ENCODE measurements at places on chromosomes 3 and 15. TPM values are rescaled to one million over a fixed set of nuclear protein-coding genes. Genes with fewer than 3 reads are reported as not detected.

- DNase-seq, result no peak
Observed at GRCh38 chr3:8724108-8724752, 9.4 kb upstream of the CAV3 start.

GRCh38 chr15:41001524-41002214 is 48.4 kb downstream of the CHAC1 start:
- DNase-seq, result no peak

DNA sequence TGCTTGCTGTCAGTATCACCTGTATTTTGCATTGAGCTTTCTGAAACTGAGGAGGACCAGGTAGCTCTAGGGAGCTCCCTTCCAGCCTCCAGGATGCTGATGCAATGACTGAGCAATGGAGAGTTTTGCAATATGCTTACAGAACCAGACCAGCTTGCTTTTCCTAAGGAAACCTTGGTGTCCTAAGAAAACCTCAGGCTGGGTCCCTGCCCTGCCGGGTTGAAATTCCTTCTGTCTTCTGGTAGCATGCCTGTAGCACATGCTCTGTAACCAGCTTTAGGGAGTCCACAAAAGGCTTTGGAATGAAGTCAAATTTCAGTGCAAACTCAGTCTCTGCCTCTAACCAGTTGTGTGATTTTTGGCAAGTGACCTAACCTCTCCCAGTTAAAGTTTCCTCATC is 65.8 kb upstream of the GSK3B start:
- DNase-seq, result peak; percentile 60

GNAT1 gene
- not detected for total RNA-seq

- no peak for DNase-seq
Observed at GRCh38 chr15:74208496-74208895, 5.9 kb upstream of the STRA6 start.

DNA sequence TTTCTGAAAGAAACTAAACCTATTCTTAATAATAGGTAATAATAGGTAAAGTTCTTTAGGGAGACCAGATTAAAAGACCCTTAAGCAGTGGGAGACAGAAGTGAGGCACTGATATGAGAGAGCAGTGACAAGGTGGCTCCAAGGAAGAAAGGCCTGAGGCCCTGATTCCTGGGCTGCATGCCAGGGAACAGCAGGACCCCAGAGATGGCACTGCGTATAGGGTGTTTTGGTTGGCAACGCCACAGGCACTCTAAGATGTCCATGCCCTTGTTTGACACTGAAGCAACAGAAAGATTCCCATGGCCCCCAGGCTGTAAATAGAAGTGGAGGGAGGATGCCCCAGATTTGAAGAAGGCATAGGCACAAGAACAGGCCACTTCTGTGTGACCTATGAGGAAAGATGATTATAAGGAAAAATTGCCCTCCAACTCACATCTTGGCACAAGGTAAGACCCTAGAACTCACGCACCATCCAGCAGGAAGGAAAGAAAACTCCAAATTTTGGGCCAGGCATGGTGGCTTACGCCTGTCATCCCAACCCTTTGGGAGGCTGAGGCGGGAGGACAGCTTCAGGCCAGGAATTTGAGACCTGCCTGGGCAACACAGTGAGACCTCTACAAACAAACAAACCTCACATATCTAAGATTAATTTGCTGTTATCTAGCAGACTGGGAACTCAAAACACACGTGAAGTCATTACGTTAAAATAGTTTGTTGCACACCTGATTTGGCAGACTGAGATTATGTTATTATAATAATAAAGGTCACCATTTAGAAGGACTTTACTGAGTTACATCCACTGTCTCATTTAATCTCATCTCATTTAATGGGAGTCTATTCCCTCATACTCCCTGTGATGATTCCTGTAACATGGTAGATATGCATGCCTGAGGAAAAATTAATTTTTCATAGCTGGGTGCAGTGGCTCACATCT is 10.5 kb upstream of the BLM start:
- DNase-seq, result no peak

GRCh38 chr3:172186607-172187006 is 147.2 kb downstream of the FNDC3B start:
- no peak for DNase-seq

GRCh38 chr15:80906159-80906766 is 83.4 kb downstream of the MESD start:
- DNase-seq, result no peak

DNA sequence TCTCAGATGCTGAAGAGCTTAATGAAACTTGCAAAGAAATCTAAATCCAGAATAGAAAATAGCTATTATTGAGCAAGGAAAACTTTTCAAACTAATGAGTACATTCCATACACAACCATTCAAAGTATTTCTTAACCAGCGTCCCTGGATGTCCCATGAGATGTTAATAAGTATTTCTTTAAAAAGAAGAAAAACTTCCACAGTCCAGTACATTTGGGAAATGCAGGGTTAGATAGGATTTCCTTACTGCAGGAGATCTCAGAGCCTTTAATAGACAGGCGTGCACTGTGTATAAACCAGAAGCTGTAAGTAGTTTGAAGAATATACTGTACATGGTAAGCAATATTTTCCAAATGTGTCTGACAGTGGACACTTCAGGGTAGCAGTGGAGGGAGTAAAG is 29.6 kb upstream of the BHLHE40 start:
- DNase-seq, result no peak

DNA sequence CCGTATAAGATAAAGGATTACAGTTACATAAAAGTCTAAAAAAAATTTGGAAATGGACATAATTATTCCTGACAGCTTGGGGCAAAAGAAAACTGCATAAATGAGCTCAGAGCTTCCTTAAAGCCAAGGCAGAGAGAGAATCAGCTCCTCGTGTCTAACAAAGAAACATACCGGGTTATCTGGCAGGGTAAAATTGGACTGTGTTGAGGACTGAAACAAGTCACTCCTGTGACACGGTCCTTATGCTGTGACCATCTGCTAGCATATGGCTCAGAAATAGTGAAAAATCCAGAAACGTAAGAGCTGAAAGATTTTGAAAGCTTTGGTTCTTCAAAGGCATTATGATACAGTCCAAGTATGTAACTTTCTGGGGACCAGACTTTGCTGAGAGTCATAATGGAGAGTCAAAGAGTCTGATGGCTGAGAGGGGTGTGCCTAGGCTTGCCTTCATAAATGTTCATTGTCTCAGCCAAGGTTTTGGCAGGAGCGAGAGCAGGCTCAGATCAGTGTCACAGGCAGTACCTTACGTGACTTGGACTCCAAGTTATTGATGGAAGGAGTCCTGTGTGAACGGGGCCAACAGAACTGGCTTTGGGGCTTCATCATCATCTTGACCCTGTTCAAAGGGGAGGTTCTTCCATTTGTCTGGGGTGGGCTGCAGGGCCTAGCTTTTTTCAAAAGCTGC is 12.5 kb downstream of the MAP6D1 start:
- DNase-seq, result no peak

ZMYND10 gene
- 0.29 TPM for total RNA-seq

DNA sequence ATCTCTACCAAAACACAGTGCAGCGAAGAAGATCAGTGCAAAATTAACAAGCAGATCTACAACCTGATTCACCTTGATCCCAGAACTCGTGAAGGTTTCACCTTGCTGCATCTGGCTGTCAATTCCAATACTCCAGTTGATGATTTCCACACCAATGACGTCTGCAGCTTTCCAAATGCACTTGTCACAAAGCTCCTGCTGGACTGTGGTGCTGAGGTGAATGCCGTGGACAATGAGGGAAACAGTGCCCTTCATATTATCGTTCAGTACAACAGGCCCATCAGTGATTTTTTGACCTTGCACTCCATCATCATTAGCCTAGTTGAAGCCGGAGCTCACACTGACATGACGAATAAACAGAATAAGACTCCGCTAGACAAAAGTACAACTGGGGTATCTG is 13.2 kb downstream of the FEM1B start:
- no peak for DNase-seq

GRCh38 chr3:380801-381200 is 184.2 kb downstream of the CHL1 start:
- no peak for DNase-seq

ITPR1 gene
- 36.8 TPM for total RNA-seq

CKMT1B gene
- total RNA-seq, result 3.7 TPM

- no peak for DNase-seq
Observed at GRCh38 chr3:176513604-176514003, 683.7 kb downstream of the TBL1XR1 start.

- DNase-seq, result peak; percentile 96
Observed at GRCh38 chr3:194135806-194136518, at the start of gene HES1. Gene HES1 (plus strand): TSS chr3:194136148. CDS start chr3:194136381, 233 bp downstream.

DNA sequence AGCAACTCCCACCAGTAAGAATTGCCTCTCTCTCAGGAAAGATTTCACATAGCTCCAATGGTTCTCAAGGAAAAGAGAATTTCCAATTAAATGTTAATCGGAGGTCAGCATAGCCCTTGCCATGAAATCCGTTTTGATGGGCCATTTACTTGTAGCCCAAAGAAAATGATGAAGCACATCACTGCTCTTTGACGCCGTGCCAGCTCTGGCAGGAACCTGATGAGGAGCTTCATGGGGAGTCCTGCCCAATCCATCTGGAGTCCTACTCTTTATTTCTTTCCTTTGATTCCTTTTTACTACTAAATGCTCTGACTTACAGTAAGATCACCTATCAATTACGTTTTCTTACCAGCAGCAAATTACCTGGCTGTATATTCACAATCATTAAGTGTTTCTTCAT is 84.7 kb downstream of the FGF12 start:
- DNase-seq, result no peak

HYKK gene
- total RNA-seq, result 5.5 TPM

SLC12A8 gene
- total RNA-seq, result 0.92 TPM

DNA sequence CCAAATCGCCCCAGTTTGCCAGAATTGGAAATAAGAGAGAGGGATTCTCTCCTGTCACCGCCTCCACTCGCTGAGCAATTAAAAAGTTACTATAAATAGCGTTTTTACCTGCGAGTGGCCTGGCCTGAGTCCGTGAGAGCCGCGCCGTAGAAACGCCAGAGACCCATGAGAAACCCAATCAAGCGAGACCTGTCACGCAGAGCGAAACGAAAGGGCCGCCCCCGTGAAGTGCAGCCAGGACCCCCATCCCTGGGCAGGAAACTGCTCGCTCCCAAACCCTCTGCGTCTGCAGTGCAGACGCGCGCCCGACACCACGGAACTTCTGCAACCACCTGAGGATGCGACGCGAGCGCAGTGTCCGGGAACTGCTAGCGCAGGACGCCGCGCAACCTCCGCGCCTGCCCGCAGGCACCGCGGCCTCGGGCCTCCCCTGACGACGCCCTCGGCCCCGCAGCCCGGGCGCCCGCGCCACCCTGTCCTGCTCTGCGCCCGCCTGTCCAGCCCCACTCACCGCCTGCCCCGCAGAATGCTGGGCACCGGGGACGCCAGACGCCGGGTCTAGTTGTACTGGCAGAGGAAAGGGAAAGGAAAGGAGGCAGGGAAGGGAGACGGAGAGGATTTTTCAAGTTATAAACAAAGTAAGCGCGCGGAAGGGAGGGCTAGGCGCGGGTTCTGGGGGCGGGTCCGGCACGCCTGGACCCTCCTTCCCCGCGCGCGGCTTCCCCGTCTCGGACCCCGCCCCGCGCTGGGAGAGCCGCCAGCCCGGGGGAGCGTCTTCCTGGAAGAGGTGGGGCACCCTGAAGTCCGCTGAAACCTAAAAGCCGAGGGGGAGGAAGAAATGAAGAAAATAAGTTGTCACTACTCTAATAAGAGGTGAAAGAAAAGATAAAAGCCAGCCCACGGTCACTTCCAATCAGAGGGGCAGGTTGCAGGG is at the start of gene PLSCR4:
PLSCR4 (minus strand) TSS at position 657 of the 934 bp plus-strand sequence. CDS start 29,034 bp downstream, outside the sequence.
- peak; percentile 89 for DNase-seq

KLF15 gene
- 32.4 TPM for total RNA-seq
